ENCODE measurements at places on chromosomes 2 and 18.

DNA sequence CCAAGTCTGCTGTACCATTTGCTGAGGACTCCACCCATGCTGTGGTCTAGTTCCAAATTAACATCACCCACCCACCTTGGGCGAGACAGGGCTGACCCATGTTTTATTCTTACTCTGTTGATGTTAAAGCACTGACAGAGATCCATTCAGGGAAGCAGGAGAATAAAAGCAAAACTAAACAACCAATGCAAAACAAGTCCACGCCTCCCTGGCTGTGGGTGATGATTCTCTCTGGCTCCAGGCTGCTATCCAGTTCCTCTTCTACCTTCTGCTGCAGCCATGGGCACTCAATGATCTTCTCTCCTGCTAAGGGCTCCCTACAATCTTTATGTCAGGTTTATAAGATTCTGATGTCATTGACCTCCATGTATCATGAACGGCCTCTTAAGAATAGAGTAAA is 786.6 kb upstream of the ID2 start:
- no peak for DNase-seq

- no peak for DNase-seq
These were observed 6.1 kb downstream of the SLC66A2 start for GRCh38 chr18:79945118-79946042.

DNA sequence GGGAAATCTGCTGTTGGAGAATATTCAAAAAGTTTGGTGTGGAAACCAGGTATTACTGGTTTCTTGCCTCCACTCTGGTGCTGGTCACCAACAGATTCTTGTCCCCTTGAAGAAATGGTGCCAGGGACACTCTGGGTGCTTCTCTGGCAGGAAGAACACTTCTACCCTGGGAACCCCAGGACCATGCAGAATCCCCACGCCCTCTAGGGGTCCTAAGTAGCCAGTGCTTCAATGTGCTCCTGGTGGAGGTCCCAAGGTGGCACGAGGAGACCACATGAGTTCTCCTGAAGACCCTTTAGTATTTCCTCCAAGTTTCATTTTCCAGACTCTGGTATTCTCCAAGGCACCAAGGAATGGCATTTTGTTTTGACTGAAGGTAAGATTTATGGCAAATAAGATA is 380.6 kb downstream of the TSN start:
- no peak for DNase-seq

GRCh38 chr18:9711361-9712129 is 3.4 kb downstream of the RAB31 start:
- DNase-seq = no peak

- no peak for DNase-seq
These were observed 624.7 kb downstream of the LRP1B start for GRCh38 chr2:141506135-141506534.

DNA sequence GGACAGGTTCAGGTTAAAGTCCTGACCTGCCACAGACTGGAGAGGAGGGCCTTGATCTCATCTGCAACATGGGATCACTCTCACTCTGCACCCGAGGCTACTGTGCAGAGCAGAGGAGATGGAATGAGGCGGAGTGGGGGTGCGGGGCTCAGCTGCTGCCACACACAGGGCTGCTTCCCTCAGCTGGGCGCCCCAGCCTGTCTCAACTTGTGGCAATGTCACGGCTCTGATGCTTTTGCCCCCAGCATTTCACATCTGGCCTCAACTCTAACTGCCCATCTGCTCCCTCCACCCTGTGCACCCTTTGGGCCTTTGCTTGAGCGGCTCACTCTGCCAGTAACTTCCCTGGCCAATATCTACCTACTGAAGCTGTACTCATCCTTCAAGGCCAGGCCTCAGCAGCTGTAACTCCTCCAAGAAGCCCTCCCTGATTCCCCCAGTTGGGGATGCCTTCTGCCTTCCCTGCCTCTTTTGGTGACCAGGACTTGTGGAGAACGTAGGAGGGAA is 70.3 kb downstream of the POLR1A start:
- no peak for DNase-seq

DNA sequence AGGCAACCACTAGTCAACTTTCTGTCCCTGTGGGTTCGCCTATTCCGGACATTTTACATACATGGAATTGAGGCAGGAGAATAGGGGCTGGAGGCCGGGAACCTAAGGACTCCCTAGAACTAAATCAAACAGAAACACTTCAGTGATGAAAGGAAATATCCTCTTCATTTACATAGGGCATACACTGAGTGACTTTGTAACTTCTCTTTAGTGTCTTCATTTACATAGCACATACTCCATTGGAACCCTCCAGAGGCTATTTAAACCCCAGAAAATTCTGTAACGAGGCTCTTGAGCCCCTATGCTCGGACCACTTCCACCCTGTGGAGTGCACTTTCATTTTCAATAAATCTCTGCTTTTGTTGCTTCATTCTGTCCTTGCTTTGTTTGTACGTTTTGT is 56.5 kb downstream of the CCDC195 start:
- no peak for DNase-seq

- no peak for DNase-seq
These were observed 8.3 kb upstream of the GATA6 start for GRCh38 chr18:22161090-22161489.

- DNase-seq = no peak
These were observed 2.3 kb upstream of the ARHGAP25 start for GRCh38 chr2:68732036-68732932.

GRCh38 chr18:24976502-24976901 is 375.5 kb downstream of the ZNF521 start:
- no peak for DNase-seq

- no peak for DNase-seq
These were observed 122.5 kb downstream of the TPGS2 start for GRCh38 chr18:36706134-36706881.

- DNase-seq = no peak
These were observed 11.8 kb upstream of the MAL start for GRCh38 chr2:95013726-95014125.

DNA sequence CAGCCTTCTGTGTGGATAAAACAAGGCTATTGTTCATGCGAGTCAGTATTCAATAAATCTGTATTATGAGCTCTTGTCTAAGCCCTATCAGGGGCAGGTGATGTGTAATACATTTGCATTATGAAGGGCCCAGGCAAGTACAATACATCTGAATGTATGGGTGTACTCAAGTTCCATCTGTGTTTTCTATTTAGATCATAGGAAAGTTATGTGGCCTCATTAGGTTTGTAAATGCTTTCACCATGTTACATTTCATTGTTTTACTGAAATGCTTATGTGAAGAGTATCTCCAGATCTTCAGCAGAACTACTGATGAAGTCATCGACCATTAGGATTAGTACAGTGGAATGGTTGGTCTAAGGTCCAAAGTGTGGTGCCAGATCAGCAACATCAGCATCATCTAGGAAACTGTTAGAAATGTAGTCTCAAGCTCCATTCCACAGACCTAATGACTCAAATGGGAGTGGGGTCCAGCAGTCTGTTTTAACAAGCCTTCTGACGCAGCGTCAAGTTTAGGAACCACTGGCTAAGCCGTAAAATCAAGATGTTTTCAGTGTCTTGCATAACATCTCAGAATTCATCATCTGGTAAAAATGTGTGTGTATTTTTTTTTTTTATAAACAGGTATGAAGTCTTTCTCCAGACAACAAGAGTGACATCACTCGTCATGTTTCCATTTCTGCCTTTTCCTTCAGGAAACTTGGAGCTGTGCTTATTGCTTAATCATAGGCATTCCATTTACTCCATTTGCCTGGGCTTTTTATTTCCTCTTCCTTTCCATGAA is 80.5 kb downstream of the LYPD6 start:
- no peak for DNase-seq

DNA sequence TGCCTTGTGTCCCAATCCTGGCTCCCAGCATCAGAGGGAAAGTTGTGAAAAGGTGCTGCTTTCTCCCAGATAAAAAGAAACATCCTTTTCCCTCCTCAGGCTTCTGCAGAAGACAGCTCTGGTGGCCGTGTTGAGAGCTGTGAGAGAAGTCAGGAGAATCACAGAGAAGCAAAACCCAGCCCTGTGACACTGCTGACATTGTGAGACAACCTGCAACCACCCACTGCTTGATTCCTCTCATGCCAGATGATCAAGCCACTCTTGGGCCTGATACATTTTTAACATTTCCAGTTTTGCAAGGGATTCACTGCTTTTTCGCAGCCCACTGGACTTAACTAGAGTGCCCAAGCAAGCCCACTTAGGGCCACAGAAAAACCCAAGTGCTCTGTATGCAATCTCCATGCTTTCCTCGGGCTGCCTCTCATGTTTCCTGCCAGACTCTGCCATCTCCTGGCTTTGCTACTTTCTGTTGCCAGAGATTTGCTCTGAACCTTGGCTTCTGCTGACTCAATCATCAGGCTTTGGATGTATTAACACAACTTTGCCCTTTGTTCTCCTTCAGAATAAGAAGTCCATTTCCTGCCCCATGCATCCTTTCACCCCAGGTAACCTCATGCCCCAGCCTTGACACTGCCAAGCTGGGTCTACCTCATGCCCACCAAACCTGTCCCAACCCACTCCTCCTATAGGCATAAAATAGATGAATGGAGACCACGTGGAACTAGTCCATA is 24.9 kb upstream of the TTR start:
- no peak for DNase-seq

DNA sequence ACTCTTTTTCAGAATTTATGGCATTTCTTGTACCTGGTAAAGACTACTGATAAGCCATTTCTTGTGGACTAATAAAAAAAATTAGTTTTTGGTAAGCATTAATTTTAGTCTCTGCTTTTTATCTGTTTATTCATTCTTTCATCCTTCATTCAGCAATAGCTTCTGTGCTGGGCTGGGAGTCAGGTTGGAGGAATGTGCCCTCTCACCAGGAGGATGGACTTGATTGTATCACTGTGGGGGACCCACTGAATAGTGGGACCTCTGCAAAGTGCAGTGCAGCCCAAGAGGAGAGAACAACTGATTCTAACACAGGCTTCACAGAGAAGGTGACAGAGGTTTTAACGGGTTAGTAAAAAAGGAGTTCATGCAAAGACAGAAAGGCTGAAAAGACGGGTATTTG is 39.1 kb downstream of the CDC42EP3 start:
- DNase-seq = no peak

DNA sequence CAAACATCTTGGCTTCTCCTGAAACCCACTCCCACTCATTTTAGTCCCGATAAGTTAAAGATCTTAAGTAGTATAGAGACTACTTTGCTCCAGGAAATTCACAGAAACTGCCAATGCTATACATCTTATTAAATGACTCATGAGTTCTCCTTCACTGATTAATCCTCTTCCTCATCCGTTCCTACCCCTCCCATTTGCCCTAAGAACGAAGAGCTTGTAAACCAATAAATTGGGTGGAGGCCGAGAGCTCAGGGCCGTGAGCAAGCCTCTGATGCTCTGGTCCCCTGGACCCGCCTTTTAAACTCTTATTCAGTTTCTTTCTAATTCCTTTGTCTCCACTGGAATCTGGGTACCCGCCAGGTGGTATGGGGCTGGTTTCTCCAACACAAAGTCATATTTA is 68.6 kb downstream of the METTL8 start:
- DNase-seq = no peak

- DNase-seq = no peak
These were observed 40.6 kb downstream of the CFAP210 start for GRCh38 chr2:169653636-169654035.

- DNase-seq = no peak
These were observed 75.4 kb downstream of the CD8B2 start for GRCh38 chr2:106562268-106563186.

DNA sequence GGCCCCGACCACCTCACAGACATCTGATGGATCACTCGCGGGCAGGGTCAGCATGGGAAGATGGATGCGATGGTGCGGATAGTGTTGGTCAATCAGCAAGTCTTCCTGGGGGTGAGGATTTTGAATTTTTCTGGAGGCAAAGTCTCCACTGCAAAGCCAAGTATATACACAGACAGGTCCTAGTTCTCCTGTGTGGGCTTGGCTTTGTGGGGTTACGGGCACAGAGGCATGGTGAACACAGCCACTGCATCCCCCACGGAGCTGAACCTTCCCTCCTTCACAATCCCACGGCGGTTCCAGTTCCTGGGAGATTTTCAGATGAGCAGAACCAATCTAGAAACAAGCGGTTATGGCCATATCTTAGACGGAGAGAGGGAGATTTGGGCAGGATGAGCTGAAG is 35.8 kb downstream of the CNGA3 start:
- no peak for DNase-seq

- DNase-seq = no peak
These were observed 18.7 kb downstream of the CLK1 start for GRCh38 chr2:200845669-200846325.

DNA sequence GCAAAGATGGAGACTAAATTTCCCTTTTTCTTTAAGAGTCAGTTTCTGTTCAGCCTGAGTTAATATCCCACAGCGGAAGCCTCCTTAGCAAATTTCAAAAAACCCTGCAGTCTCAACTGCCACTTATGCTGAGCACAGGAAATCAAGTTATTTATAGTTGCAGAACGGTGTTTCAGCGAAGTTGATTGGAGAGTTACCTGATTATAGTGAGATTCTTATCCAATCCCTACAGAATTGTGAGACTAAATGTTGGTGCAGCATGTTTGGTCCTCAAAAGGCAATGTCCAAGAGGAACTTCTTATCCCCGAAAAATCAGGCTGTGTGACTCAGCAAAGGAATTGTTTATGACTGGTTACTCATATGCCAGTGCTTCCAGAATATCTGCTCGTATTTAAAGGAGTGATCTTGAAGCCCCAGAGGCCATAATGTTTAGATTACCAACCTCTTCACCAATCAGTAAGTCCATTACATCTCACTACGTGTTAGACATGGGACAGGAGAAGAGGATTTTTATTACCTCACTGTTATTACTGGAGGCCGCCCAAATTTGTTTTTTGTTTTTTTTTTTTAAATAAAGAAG is 67.9 kb downstream of the LRRFIP1 start:
- DNase-seq = peak; percentile 88

DNA sequence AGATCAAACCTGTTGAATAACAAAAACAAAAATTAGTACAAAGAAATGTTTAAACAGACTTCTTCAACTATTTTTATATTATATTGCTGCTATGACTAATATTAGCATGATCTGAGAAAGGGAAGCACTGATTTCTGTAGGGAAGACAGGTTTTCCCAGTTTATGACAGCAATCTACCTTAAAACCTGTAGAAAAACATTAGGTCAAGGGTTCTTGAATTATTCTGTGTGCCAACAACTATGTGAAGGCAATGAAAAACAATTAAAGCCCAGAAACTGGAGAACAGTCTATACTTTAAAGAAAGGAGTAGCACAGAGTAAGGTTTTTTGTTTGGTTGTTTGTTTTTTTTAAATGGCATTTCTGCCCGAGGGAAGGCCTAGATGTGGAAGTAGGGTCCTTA is 23.3 kb downstream of the PUM2 start:
- no peak for DNase-seq

- no peak for DNase-seq
These were observed 23.9 kb downstream of the BAZ2B start for GRCh38 chr2:159592441-159592840.

- DNase-seq = peak; percentile 12
These were observed 376.1 kb downstream of the IRS1 start for GRCh38 chr2:226423498-226423960.

GRCh38 chr18:22385718-22386117 is 32.0 kb downstream of the CTAGE1 start:
- no peak for DNase-seq

GRCh38 chr2:43267381-43267780 is 41.0 kb upstream of the ZFP36L2 start:
- no peak for DNase-seq

GRCh38 chr2:233247744-233248143 is 3.7 kb upstream of the ATG16L1 start:
- peak; percentile 53 for DNase-seq

All from T-helper 2 cell (primary cell).